Effector CD4-positive, alpha-beta T cell (primary cell): ENCODE measurements at places on chromosomes 5 and 9.

GRCh38 chr9:37146410-37146809 is 26.0 kb downstream of the ZCCHC7 start:
- no peak for DNase-seq

GRCh38 chr9:27328483-27328882 is 31.5 kb upstream of the EQTN start:
- DNase-seq: no peak

DNA sequence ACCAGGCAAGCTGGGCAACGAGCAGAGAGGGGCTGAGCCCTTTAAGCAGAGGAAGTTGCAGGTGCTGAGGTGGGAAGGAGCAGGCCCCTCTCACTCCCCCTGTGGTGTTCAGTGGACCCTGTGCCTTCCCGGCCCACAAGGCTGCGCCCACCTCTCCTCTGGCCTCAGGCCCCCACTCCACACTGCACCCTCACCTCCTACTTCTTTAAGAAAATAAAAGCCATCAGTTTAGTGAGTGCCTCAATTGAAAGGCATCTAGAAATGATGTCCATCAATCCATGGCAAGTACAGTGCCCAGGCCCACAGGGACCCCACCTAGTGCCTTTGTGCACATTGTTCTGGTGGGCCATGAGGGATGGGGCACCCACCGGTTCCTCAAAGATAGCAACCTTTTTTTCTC is 158.0 kb downstream of the PAX5 start:
- no peak for DNase-seq

GRCh38 chr5:111229871-111230810 is 6.0 kb downstream of the CAMK4 start:
- no peak for DNase-seq

DNA sequence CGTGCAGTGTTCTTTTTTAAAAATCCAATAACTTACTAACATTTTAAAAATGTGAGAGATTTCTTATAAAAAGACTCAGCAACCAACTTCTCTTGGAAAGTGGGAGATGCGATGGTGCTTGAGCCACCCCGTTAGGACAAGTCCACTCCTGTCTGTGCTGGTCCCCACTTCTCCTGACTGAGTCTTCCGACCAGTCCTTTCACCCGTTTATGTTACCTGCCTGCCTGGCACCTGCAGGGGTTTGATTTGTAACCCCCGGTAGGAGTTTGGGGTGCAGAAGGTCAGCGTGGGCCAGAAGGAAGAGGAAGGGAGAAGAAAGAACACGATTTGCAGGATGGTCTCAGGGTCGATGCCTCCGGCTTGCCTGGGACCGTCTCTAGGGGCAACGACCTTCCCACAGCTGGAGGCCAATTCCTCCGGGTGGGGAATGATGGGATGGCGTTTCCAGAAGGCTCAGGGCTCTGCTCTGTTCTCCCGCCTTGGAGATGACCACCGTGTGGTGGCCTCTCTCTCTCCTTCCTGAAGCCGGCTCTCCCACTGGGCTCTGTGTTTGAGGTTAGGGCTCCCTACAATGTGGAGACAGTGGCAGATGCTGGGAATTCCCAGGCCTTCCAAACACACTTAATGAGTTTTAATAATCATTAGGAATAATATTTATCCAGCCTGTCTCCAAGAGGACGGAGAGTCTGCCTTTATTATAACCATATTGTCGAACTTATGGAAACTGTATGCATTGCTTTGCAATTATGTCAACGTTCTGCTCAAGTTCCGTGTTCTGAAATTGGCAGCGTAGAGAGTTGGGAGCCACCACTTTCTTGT is 14.8 kb downstream of the COL27A1 start:
- DNase-seq: no peak

DNA sequence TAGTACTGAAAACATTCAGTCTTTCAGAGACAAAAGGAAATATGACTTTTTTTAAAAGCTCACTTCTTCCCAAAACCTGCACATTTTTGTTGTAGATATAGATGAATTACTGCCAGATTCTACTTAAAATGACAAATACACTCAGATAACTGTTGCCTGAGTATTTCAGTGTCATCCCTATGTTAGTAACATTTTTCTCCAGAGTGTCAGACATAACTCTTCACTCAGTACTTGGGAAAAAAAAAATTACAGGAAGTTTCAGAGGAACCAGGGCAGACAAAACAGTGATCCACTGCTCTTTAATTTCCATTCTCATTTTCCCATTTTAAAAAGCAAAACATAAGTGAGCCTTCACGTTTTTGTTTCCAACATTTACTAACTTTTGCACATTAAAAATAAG is 79.3 kb upstream of the ITGA1 start:
- no peak for DNase-seq

DNA sequence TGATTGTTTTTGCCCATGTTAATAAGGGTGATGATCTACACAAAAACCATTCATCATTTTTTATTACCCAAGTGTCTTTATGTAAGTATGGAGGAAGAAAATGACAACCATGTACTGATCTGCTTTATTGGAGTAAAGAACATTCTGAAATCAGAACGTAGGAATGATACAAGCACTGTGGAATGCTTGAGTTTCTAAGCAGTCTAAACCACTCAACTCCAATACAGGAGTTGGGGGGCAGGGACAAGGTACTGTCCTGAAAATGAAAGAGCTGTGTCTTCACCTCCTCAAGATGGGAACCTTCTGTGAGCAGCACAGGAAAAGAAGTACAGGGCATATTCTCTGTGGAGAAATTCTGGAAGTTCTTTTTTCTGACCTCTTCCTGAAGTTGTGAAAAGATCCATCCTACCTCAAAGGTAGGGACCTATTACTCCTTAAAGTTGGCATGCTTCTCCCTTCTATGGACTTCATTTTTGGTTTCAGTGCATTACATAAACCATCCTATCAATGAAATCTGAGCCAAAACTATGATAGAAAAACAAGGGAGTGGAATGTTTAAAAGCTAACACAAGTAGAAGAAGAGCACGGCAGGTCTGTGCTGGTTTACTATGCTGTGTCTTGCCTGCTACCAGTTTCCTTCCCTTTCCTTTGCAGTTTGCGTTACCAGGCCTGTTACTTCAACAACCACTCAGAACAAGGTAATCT is 202.6 kb downstream of the SEMA5A start:
- DNase-seq: no peak

DNA sequence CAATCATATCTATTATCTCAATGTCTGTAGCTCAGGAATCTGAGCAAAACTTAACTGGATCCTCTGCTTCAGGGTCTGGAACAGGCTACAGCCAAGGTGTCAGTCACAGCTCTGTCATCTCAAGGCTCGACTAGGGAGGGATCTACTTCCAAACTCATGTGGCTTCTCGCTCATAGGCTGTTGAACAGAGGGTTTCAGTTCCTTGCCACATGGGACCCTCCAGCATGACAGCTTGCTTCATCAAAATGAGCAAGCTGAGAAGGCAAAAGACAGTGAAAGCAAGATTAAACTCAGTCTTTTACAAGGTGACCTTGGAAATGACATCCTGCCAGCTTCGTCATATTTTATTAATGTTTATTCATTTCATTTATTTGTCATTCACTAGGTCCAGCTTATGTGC is 111.7 kb downstream of the GADD45G start:
- no peak for DNase-seq

DNA sequence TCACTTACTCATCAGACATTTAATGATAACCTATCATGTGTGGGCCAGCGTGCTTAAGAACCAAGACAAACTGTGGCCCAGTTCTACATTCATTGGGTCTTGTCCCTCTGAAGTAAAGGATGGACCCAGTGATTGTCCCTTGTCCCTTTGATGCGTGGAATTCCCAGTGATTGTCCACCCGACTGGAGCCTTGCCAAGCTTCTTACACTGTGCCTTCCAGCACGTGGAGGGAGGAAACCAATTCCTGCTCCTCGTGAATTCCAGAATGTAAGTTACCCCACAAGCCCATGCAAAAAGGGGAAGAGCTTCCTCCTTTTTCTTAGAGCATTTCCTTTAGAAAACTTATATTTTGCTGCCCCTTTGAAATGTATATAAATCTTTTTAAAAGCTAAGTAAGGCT is 7.9 kb downstream of the CKMT2 start:
- no peak for DNase-seq

- DNase-seq: no peak
Observed at GRCh38 chr5:9126490-9126889, 419.4 kb downstream of the SEMA5A start.

GRCh38 chr5:152462021-152462721 is 57.1 kb upstream of the NMUR2 start:
- no peak for DNase-seq

GRCh38 chr5:76493190-76493837 is 90.2 kb downstream of the IQGAP2 start:
- DNase-seq: no peak

GRCh38 chr5:16807547-16807864 is 128.6 kb downstream of the MYO10 start:
- no peak for DNase-seq

DNA sequence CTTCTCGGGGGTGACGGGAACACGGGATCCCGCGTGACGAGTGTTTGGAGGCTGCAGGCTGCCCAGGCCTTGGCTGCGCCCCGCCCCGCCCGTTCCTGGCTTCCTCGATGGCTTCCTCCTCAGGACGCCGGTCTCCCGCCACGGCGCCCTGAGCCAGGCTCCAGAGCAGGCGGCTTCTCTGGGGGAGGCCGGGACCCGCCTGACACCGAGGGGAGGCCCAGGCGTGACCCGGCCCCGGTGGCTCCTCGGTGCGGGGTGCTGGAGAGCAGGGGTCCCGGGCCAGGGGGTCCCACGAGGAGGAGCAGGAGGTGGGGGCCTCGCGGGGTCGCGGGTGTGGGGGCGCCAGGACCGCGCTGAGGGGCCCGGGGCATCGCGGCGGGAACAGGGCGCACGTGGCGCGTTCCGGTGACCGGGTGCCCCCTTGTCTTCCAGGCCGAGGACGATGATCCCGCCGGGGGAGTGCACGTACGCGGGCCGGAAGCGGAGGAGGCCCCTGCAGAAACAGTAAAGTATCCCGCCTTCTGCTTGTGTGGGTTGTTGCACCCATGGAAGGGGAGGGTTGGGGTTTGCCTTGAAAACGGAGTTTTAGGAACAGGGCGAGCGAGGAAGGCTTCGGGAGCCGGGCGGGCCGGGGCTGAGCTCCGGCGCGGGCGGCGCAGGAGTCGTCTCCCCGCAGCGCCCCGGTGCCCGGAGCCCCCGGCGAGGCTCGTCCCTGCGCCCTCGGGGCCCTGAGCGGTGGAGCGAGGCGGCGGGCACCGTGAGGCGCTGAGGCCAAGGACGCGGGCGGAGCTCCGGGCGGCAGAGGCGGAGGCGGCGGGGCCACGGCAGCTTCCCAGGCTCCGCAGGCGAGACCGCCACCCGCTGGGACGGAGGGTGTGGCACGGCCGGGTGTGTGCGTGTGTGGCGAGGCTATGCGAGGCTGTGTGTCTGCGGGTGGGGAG is 22.2 kb downstream of the AHRR start:
- DNase-seq: no peak

DNA sequence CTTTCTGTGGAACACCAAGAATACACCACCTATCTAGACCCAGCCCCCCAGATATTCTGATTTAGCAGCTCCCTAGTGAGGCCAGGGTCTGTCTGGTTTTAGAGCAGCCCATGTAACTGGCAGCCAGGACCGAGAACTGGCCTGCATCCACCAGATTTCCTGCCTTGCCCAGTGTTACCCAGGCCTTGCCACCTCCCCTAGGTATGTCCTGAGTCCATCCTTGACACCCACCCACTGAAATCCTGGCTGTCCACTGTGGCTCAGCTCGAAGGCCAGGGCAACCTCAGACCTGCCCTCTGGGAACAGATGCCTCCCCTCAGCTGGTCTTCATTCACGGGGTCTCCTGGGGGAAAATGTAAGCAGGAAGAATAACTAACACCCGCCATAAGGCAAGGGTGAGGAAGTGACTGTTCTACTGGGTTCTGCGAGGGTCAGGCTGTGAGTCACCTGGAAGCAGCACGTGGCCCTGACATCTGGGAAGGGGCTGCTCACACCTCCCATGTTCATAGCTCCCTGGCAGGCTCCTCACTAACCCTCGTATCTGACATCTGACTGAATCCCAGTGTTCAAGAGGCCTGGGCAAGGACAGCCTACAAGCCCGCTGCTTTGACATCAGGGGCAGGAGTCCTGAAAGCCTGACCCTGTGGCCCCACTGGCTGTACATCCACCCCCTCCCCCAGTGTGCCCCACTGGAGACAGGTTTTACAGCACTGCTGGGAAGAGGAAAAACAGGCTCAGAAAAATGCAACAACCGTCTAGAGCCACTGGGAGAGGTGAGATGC is 72.7 kb downstream of the SEMA4D start:
- DNase-seq: no peak

GRCh38 chr5:57529864-57530263 is 47.3 kb upstream of the ACTBL2 start:
- DNase-seq: no peak

DNA sequence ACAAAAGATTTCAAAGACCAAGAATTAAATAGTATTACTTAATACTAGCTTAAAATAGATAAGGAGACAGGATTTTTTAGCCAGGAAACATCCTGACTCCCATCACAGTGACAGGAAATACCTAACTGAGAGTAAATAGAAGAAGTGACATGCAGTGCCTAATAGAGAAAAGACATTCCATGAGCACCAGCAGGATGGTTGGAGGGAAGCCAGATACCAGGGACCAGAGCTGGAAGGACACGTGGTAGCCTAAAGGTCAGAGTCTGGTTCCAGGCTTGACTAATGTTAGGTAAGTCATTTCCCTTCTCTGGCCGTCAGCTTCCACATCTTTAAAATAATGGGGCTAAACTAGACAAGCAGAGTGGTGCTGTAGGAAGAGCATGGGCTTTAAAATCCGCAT is 41.6 kb downstream of the CDK5RAP2 start:
- DNase-seq: no peak

DNA sequence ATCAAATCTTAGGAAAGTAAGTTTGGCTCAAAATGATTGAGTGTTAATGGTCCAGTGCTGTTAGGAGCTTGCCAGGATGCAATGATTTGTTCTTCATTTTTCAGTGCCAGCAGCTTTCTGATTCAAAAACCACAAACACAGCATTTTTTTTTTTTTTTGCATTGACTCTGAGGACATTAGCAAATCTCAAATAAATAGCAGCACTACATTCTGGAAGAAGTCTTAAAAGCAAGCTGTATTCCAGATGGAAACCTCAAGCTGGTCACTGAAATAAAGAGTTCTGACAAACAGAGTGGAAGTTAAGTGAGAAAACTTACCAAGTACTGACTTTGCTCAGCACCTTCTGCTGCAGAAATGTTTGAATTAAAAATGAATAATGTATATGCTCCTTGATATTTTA is 1653.1 kb upstream of the CDH9 start:
- DNase-seq: no peak

- DNase-seq: no peak
Observed at GRCh38 chr5:97131139-97131710, 11.2 kb downstream of the LIX1 start.

GRCh38 chr5:73827106-73827450 is 201.1 kb downstream of the ARHGEF28 start:
- DNase-seq: no peak
